ENCODE measurements at places on chromosomes 1 and 21.
A peak's percentile ranks its signal among the peaks of the same experiment; 100 is the strongest.

DNA sequence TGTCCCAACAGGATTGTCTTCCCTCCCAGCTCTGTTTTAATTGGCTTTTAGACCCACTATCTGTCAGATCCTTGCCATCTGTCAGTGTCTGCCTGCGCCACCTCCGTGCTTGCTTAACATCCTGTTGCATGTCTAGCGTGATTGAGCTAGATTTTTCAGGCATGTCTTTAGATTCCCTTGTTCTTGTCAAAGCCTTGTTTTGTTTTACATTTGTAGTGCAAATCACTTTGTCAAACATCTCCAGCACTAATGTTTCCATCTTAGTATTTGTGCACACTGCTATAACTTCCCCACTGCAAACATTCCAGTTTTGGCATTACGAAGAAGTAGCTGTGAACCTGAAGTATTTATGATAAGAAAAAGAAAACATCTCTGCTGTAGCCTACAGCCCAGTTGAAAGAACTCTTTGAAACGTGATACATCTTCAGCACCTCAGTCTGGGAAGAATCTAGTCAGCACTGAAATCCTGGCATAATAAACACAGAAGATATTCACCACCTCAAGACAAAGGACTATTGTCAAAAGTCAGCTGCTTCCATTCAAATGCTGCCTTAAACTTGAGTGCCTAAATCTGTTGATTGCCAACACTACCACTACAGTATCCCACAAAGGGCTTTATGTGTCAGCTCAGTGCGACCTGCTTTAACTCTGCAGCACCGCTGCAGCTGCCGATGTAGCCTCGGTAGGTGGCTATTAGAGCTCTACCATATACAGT, 105.0 kb downstream of the FNBP1L start:
- DNase-seq = no peak

- DNase-seq = no peak
Measured at GRCh38 chr1:43275826-43276620, 6.2 kb downstream of the TMEM125 start.

DNA sequence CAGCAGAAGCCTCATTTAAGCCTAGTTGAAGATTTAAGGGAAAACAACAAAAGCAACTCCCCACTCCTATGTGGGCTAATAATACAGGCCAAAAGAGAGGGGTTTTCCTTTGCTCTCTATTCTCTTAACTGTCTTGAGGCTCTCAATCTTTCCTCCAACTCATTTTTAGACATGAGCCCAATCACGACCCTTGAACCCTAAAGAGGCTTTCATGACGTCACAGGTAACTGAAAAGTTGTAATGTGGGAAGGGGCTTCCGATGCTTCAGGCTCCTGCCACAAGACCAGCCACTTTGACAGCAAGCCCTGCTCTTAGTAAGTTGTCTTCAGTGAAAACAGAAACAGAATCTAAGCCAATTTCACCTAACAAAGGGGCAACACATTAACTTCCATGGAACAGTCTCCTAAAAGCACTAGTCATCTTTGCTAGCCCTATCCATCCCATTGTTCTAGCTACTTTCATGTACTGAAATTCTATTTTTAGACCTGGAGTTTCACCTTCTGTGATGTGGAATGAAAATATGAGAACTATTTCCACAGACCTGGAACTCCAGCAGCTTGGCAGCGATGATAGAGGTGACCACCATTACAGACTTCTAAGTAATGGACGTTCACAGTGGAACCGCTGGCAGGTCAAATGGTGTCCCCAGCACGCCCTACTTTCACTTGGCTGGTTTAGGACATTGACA, 36.3 kb downstream of the GPR161 start:
- DNase-seq = no peak

- no peak for DNase-seq
Measured at GRCh38 chr1:75083848-75084514, 50.2 kb upstream of the LHX8 start.

DNA sequence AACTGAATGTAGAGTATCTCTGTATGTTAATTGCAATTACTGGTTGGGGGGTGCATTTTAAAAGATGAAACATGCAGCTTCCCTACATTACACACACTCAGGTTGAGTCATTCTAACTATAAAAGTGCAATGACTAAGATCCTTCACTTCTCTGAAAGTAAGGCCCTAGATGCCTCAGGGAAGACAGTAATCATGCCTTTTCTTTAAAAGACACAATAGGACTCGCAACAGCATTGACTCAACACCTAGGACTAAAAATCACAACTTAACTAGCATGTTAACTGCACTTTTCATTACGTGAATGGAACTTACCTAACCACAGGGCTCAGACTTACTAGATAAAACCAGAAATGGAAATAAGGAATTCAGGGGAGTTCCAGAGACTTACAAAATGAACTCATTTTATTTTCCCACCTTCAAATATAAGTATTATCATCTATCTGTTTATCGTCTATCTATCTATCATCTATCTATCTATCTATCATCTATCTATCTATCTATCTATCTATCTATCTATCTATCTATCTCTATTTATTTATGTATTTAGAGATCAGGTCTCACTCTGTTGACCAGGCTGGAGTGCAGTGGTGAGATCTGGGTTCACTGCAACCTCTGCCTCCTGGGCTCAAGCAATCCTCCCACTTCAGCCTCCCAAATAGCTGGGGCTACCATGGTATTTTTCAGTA, 47.8 kb downstream of the CHML start:
- no peak for DNase-seq

- DNase-seq = no peak
Measured at GRCh38 chr1:204075139-204075521, 2.2 kb downstream of the SOX13 start.

DNA sequence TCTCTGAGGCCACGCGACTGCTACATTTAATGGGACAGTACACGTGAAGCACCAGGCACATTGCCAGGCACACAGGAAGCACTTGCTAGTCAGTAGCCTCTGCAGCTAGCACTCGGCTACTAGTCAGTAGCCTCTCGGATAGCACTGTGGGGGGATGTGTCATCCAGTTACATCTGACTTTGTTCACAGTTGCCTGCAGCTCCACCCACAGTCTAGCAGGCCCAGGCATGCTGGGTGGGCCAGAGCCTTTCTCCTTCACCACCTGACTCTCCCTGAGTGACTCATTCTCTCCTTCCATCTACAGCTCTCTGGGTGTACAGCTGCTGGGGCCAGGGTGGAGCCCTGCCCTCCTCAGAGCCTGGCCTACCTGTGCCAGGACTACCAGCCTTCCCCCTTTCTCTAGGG, 51.5 kb downstream of the PTPRF start:
- peak; percentile 2 for DNase-seq

DNA sequence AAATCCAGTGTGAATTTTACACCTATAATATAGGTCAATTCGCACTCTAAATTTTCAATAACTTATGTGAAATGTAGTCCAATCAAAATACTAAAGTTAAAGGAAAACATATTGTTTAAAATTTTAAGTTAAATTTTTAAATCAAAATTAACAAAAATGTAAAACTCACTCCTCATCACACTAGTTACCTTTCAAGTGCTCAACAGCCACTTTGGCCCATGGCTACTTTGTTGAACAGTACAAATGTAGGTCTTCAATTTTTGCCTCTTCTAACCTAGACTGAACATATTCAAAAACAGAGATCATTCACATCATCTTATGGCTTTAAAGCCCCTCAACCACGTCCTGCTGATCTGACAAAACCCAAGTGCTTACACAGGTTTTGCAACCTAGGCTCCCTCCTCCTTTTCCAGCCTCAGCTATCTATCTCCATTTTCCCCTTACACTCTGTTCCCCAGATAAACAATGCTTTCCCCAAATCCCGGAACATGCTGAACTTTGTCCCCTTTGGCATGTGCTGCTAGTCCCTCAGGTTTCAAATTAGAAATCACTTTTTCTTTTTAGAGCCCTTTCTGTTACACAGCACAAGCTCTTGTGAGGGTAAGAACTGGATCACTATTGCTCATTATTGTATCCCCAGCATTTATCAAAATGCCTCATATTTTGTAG, 110.6 kb downstream of the AKT3 start:
- no peak for DNase-seq

- DNase-seq = no peak
Measured at GRCh38 chr1:25914074-25914995, 8.1 kb upstream of the STMN1 start.

DNA sequence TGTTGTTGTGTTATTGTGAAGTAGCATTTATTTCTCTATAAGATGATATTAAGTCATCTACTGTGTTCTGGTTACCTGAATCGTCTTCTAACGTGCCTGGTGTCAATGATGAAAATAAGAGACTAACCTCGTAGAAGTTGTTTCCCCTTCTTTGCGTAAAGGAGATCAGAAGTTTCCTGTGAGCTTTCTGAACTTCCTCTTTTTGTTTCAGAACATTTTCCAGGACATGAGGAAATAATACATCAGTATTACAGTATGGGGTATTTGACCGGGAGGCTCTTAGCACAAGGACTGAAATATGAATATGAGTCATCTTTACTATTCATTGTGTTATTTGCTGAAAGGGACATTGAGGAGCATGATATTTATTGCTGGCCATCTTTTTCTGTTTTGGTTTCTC, 1.3 kb downstream of the ST6GALNAC3 start:
- no peak for DNase-seq

DNA sequence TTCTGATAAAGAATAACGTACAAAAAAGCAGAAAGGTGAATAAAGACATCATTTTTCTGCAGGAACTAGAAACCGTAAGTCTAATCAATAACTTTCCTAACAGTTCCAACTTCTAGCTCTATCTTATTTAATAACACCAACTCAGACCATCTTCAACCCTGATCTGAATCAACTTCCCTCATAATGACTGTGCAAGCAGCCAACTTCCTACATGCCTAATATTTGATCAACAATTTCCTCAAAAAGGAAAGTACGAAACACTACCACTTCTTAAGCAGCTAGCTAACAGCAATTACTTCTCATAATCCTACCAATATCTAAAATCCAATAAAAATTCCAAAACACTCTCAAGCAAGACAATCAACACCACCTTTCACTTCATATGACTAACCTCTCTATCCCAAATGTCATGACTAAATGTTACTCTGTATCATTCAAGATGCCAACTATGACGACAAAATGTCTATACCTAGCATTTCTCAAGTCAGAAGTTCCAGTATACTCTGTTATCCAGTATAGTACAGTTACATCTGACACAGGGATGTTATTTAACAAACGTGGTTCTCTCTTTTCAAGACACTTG, 1.7 kb downstream of the COP1 start:
- DNase-seq = no peak

GRCh38 chr1:226643611-226644540, 95.2 kb downstream of the ITPKB start:
- DNase-seq = no peak

GRCh38 chr1:202214089-202214843, 20.7 kb downstream of the LGR6 start:
- DNase-seq = no peak

DNA sequence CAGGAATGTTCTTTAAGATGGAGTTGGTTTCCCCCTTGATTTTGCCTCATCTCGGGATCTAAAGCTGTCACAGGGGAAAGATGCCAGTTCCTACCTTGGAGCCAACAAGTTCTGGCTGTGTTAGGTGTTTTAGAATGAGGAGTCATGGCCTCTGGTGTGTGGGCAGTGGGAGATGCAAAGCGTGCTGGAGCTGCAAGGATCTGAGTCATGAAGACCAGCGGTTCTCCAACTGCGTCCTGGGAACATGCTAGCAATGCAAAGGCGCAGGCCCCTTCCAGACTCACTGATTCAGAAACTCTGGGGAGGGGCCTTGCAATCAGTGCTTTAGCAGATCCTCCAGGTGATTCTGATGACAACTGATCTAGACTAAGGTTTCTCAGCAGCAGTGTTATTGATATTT, 109.1 kb downstream of the UCK2 start:
- DNase-seq = no peak

- DNase-seq = no peak
Measured at GRCh38 chr1:222996310-222996975, 146.6 kb downstream of the TLR5 start.

GRCh38 chr21:42226626-42227025, 7.7 kb downstream of the ABCG1 start:
- no peak for DNase-seq

GRCh38 chr1:6509919-6510291, 18.4 kb upstream of the PLEKHG5 start:
- DNase-seq = no peak

Measured in CD4-positive, alpha-beta T cell treated with Interleukin-15 for 4 hours (primary cell).